CD4-positive, alpha-beta T cell treated with Interleukin-2 at 100 ng/mL for 4 hours (primary cell): ENCODE measurements at places on chromosomes 1 and 21.

DNA sequence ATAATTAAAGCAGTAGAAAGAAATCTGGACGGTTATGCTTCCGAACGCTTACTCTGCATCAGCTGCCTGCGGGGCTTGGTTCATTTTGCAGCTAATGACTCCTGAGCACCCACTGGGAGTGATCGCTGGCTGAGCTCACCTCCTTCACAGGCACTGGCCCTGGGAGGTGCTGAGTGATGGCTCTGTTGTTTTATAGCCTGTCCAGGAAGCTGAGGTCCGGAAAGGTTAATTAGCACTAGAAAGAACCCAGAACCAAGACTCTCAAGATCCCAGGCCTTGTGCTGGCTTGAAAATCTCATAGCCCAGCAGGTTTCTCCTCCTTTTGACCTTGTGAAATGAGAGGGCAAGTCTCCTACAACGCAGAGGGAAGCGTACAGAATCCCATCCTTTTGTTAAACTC, 226.2 kb downstream of the AJAP1 start:
- DNase-seq, result no peak

- no peak for DNase-seq
Observed at GRCh38 chr1:176521211-176521610, 58.2 kb downstream of the PAPPA2 start.

GRCh38 chr1:198948895-198949659, 310.2 kb downstream of the PTPRC start:
- no peak for DNase-seq

DNA sequence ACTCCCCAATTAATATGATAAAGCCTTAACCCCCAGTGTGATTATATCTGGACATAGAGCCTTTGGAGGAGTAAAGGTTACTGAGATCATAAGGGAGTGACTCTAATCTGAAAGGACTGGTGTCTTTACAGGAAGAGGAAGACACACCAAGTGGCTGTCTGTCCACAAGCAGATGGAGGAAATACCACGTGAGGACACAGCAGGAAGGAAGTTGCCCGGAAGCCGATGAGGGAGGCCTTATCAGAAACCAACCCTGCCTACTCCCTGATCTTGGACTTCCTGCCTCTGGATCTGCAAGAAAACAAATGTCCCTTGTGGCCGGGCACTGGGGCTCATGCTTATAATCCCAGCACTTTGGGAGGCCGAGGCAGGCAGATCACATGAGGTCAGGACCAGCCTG, 110.3 kb upstream of the CHRM3 start:
- no peak for DNase-seq

DNA sequence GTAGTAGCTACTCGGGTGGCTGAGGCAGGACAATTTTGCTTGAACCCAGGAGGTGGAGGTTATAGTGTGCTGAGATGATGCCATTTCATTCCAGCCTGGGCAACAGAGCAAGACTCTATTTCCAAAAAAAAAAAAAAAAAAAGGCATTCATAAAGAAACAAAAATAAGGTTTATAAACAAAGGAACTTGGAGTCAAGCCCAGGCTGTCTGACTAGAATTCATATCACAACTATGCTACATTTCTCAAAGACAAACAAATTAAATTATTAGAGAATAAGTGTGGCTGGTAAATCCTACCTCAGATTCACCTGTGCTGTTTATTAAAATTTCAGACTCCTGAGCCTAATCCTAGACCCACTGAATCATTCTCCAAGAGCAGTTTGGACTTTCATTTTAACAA, 4.2 kb downstream of the GCLM start:
- no peak for DNase-seq
